ENCODE measurements at places on chromosomes 2 and 18.
A peak's percentile ranks its signal among the peaks of the same experiment; 100 is the strongest.

DNA sequence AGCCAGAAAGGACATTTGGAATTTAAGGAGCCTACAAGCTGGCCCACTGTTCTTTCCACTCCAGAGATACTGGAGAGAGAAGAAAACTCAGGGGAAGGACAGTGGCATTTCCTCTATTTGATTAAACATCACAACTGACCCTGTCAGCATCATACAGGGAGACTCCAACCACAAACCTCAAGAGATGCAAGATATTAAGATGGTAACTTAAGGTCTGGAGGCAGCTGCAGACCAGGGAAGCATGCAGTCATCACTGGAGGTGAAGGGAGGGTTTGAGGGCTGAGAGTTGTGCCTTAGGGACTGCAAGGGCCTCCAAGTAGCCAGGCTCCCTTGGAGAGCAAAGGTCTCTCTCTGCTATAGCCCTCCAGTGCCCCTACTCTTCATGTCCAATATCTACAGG, 67.4 kb downstream of the RNF152 start:
- no peak for DNase-seq

- no peak for DNase-seq
Observed at GRCh38 chr2:104889960-104890684, 36.2 kb downstream of the POU3F3 start.

DNA sequence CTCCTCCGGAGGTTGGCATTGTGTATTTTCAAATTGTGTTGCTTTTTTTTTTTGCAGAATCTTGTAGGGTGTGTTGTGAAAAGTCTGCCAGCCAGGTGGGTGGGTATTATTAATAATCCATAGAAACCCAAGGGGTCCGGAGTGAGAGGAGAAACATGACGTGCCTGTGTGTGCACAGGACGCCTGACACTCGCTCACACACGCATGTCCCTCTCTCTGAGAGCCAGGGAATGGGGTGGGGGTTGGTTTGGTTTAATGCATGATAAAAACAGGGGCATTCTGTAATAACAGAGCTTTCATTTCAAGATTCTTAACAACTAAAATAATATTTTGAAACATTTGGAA, 224.8 kb downstream of the FAM210A start:
- DNase-seq = no peak

DNA sequence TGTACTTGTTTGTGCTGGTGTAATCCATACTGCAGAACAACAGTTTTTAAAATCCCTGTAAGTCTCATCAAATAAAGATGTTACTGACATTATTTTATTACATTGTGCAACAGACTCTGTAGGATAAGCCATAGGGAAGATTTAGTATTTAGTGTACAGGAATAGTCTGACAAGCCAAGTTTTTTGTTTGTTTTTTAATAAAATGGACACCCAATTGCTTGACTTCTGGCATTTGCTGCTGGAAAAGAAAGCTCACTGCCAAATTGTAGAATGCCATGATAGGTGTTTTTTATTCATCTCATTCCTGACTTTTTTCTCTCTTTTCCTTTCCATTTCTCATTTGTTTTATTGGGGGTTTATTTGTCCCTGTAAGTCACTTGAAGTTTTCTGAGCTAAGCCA, 38.1 kb downstream of the SMARCAL1 start:
- DNase-seq = no peak

DNA sequence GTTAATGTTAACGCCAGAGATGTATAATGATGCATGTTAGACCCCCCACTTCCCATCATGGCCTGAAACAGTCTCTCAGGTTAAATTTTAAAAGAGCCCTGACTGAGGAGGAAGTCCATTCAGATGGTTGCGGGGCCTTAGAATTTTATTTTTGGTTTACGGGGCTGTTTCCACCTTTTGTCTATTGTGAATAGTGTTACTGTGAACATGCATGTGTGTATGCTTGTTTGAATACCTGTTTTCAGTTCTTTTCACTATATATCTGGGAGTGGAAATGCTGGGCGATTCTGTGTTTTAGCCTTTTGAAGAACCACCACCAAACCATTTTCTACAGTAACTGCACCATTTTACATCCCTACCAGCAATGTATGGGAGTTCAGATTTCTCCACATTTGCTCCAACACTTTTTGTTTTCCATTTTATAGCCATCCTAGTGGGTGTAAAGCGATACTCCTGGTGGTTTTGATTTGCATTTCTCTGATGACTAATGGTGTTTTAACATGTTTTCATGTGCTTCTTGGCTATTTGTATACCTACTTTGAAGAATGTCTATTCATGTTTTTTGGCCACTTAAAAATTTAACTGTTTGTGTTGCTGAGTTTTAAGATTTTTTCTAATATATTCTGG, 133.0 kb downstream of the MYO3B start:
- DNase-seq = no peak

DNA sequence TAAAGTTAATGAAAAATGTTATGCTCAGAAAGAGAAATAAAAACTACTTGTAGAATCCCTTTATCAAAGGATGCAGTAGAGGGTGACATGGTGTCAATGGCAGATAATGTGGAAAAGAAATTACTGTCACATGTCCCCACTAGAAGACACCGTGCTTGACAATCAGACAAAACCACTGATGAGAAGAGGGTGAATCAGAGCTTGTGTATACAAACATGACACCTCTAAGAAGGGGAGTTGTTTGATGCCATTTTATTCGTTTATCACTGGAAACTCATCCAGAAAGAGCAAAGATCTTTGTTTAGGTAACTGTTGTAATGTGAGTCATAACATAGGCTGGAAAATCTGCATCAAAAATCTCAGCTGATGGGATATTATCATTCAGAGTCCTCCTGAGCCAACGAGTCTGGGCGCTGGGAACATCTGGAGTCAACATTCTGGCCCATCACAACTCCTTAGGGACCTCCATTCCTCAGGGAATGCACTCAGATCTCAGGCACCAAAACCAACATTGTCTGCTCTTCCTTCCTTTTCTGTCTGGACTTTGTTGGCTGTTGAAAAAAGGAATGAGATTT, 49.5 kb upstream of the RAB12 start:
- no peak for DNase-seq

DNA sequence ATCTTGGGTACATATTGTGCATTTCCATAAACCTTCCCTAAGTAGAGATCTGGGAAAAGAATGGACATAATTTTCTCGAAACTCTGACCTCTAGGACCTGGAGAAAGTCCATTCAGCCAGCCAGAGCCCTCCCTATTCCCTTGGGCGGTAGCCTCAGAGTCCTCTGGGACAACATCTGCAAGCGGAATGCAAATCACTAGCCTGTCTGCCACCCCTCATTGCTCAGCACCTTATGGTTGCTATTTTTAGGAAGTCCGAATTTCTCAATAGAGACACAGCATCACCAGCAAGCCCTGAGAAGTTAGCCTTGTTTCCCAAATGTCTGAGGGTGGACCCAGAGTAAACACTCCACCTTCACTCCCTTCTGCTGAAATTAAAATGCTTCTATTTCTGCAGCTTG, 17.6 kb upstream of the CD28 start:
- DNase-seq = no peak

DNA sequence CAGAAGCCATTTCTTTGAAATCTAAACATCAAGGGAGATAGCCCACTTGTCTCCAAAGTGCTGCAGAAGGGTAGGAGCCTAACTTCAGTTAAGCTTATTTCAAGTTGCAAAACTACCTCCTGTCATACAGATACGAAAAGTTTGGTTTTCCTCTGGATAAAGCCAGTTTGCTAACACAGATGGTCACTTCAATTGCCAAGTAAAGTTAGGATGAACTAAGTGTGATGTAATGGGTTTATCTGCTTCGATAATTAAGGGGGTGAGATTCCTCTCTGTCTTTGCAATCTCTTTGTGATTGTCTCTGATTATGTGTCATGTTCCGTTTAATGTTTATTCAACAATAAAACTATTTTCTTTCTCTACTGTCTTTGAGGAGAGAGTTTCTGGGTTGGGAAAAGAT, 156.4 kb downstream of the SLC39A10 start:
- DNase-seq = no peak

DNA sequence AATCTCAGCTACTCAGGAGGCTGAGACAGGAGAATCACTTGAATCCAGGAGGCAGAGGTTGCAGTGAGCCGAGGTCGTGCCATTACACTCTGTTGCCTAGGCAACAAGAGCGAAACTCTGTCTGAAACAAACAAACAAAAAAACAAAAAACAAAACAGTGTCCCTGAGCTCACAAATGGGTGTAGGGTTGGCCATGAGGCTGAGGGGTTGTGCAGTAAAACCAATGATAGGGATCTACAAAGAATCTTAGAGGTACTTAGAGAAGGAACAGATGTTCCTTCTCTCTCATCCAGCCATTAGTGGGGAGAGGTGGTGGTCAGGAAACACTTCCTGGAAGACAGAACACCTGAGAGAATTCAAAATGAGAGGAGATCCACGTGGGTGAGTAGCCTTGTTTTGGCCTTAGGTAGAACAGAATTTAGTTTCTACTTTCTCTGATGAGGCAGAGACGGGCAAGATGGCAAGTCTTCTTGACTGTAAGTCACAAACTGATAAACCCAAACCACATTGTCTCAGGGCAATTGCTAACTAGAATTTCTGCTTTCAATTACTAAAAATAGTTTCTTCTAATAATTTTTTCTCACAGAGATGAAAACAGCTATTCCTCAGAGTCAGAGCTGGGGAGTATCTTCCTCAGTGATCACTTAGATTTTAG, 61.5 kb upstream of the PPM1B start:
- DNase-seq = no peak

- DNase-seq = no peak
Observed at GRCh38 chr18:7325126-7325430, 94.2 kb downstream of the LRRC30 start.

DNA sequence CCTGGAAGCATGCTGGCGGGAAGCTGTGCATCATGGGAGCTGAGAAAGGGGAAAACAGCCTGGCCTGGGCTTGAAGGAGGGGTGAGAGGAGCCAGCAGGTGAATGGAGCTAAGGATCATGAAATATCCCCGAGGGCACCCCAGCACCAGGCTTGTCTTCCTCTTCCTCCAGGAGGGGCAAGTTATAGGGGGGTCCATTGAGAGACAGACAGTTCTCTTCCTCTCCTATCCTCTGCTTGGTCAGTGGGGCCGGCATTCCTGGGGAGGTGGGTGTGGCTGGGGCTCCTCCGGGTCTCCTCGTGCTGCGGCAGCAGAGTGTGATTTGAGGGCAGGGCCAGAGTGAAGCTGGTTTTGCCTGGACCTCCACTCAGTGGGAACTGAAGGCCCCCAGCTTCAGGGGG, 78.9 kb downstream of the LIPG start:
- DNase-seq = no peak

- DNase-seq = no peak
Observed at GRCh38 chr2:2705871-2706270, 374.8 kb upstream of the MYT1L start.

- no peak for DNase-seq
Observed at GRCh38 chr2:220915092-220915623, 656.9 kb downstream of the EPHA4 start.

- no peak for DNase-seq
Observed at GRCh38 chr2:127182626-127183458, 37.3 kb downstream of the CYP27C1 start.

GRCh38 chr2:56268856-56269255, 85.1 kb downstream of the CCDC85A start:
- no peak for DNase-seq

- DNase-seq = no peak
Observed at GRCh38 chr18:486929-487740, 13.4 kb downstream of the COLEC12 start.

DNA sequence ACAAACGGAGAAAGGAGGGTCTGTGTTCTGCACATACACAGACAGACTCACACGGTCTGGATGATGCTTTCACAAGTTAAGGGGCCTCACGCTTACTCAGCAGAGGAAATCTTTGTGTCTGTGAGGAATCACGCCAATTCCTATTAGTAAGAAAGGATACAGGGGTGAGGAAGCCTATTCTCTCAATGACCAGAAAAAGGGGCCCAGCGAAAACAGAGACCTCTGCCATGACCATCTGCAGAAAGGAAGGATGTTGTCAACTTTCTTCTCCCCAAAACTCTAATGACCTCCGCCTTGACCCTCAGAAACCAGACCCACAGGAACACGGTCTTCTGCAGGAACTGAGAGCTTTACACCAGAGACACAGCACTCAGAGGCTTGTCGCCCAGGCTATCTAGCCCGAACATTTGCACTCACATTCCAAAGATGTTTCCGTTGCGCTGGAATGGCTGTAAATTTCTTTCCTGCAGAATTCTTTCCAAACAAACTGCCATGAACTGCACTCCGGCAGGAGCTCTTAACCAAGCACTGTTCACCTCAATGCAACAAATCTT, 186.3 kb downstream of the TCF4 start:
- peak; percentile 53 for DNase-seq

DNA sequence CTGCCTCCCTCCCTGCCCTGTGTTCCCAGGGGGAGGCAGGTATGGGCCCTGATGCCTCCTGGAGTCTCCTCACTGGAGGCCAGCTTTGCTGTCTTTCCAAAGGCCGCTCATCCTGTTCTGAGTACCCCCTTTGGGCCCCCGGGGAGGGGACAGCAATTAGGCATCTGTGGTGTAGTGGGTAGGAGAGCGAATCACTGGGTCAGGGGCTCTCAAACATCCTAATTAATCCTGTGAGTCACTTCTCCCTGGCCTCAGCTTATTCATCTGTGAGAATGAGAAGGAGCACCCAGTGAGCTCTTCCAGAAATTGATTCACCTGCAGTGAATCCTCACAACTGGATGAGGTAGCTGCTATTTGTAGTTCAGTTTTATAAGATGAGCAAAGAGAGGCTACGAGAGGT, 16.4 kb downstream of the TET3 start:
- no peak for DNase-seq

GRCh38 chr2:205700331-205701132, 18.2 kb downstream of the NRP2 start:
- DNase-seq = no peak

GRCh38 chr2:210860276-210860675, 303.9 kb downstream of the CPS1 start:
- no peak for DNase-seq

DNA sequence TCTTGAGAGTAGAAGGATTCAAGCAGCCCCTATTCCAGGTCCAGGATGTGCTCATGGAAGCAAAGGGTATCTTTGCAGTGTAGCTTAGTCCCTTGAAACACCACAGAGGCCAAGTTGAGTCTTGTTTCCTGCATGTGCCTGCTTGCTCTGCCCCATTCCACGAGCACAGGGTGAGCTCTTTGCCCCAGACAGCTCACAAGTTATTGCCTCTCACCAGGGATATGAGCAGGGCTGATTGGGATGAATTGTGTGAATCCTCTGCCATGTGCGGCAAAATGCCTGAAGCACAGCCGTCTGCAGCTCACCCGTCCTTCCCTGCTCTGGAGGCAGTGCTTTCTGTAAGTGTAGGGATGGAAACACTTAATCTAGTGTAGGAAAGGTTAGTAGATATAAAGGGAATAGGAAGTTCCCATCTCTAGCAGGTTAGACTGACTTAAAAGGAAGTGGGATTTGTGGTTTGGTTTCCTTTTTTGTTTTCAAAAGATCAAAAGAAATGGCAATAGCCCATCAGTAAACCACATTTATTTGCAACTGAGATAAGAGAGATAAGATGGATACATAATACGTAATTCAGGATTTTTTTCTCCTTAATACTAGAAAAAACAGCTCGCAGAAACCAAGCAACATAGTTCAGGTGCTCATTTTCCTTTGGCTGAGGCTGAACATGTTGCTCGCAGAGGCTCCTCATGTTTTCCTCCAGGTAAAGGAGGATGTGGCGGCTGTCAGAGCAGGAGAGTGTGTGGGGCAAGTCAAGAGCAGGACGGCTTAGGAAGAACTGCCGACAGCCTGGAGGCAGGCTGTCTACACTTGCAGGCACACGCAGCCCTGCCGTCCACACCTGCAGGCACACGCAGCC, 41.4 kb downstream of the TMEM182 start:
- no peak for DNase-seq

GRCh38 chr2:205889114-205889513, 196.9 kb downstream of the INO80D start:
- no peak for DNase-seq

Data from HFF-Myc (cell line).